Lung (tissue), 17 donors: ENCODE measurements at places on chromosomes 2 and 18.
A peak's percentile ranks its signal among the peaks of the same experiment; 100 is the strongest.

DNA sequence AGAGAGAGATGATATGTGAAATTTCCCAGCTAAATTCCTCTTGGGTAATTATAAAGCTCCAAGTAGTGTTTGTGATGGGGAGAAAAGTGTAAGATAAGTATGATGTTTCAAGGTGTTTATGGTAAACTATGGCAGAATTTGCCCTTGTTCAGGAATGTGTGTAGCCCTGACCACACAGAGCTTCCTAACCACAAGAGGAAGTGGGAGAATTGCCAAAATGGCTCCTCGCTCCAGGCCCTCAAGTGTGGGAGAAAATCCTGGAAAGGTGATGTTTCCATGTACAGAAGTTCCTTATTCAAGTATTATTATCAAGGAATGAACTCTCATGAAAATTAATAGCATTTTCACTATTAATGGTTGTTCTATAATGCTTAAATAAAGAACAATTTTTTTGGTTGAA, 878.3 kb downstream of the TDRD15 start:
- no peak for DNase-seq

DNA sequence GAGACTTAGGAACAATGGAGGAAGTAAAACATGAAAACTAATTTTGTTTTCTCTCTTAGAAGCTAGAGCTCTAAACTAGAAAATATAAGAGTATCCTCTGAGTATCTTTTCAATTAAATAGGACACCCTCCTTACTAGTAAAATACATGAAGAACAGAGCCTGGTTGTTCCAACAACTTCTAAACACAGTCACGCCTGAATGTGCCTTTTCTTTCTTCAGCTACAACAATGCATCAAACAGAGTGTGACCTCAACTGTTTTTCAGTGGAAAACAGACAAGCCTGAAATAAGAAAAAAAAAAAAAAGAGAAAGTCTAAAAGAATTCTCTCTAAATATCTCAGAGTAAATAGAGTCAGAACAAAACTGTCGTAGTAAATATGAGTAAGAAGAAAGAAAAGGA, 928.8 kb downstream of the CNTNAP5 start:
- no peak for DNase-seq

GRCh38 chr2:209817844-209818271, 46.2 kb downstream of the UNC80 start:
- peak; percentile 7 for DNase-seq

DNA sequence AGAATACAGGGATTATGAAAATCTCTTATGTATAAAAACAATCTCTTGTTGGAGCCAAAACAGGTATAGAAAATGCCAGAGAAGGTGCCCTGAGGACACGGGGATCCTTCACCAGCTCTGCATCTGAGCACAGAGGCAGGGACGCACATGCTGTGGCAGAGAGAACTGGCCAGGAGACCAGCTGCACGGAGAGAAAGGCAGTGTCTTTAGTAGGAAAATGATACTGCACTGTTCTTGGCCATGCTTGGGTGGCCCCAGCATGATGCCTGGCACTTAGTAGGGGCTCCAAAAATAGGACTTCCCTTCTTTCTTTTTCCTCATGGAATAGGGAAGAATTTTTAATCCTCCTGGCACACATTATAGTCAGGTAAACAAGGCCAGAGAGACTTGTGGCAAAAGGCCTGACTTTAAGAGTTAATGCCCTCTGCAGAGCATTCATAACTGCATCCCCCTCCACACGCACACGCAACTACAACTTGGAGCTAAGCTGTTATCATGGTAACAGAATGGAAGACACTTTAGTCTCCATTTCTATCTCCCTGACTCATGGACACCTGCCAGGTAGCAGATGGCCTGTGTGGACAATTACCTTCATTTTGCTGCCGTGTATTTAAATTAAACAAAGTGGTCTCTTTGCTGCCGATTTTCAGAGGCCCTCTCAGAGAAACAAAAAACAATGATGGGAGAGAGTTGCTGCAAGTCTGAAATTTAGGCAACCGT, 59.7 kb upstream of the DNMT3A start:
- DNase-seq: no peak

- DNase-seq: no peak
Measured at GRCh38 chr18:11989966-11990380, 8.7 kb downstream of the IMPA2 start.
